ENCODE measurements at places on chromosomes 11 and 22.

GRCh38 chr22:38129021-38129420, 18.5 kb upstream of the BAIAP2L2 start:
- no peak for DNase-seq

DNA sequence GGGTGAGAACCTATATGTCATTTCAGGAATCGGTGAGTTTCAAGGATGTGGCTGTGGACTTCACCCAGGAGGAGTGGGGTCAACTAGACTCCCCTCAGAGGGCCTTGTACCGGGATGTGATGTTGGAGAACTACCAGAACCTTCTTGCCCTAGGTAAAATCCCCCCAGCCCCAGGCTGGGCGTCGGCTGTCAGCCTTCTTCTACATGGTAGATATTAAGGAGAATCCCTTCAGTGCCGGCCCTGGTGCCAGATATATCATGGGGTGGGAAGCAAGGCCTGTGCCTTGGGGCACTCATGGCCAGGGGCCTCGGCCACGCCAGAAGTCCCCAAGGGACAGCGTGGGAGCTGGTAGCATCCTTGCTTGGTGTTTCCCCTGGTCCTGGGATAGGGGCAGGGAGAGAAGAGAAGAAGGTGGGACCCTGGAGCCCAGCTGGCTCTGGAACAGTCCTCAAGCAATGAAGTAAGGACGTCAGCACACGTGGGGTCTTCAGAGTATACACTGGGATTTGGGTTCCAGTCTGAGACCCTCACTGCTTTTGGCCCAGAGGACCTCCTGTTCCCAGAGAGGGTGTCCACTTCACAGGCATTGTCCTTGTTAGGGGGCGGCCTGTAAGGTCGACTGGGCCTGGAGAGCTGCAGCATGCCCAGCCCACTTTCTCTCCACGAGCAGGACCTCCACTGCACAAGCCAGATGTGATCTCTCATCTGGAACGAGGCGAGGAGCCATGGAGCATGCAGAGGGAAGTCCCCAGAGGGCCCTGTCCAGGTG, 6.8 kb downstream of the ZNF74 start:
- DNase-seq = no peak

GRCh38 chr11:9951807-9952206, 287.9 kb downstream of the SWAP70 start:
- DNase-seq = no peak

DNA sequence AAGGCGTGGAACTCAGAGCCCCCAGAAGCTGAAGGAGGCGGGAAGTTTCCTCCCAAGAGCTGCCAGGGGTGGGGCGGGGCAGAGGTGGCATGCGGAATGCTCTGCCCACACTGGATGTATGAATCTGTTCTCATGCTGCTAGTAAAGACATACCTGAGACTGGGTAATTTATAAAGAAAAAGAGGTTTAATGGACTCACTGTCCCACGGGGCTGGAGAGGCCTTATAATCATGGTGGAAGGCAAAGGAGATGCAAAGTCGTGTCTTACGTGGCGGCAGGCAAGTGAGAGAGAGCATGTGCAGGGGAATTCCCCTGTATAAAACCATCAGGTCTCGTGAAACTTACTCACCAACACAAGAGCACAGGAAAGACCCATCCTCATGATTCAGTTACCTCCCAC, 57.6 kb downstream of the SMIM38 start:
- DNase-seq = no peak

- no peak for DNase-seq
These were observed 250.6 kb upstream of the PLET1 start for GRCh38 chr11:112511271-112511670.

- DNase-seq = no peak
These were observed 11.3 kb downstream of the IFT27 start for GRCh38 chr22:36764641-36765040.

- no peak for DNase-seq
These were observed 26.9 kb downstream of the TRMU start for GRCh38 chr22:46362203-46362933.

GRCh38 chr22:31742115-31742514, 7.8 kb downstream of the PRR14L start:
- no peak for DNase-seq

DNA sequence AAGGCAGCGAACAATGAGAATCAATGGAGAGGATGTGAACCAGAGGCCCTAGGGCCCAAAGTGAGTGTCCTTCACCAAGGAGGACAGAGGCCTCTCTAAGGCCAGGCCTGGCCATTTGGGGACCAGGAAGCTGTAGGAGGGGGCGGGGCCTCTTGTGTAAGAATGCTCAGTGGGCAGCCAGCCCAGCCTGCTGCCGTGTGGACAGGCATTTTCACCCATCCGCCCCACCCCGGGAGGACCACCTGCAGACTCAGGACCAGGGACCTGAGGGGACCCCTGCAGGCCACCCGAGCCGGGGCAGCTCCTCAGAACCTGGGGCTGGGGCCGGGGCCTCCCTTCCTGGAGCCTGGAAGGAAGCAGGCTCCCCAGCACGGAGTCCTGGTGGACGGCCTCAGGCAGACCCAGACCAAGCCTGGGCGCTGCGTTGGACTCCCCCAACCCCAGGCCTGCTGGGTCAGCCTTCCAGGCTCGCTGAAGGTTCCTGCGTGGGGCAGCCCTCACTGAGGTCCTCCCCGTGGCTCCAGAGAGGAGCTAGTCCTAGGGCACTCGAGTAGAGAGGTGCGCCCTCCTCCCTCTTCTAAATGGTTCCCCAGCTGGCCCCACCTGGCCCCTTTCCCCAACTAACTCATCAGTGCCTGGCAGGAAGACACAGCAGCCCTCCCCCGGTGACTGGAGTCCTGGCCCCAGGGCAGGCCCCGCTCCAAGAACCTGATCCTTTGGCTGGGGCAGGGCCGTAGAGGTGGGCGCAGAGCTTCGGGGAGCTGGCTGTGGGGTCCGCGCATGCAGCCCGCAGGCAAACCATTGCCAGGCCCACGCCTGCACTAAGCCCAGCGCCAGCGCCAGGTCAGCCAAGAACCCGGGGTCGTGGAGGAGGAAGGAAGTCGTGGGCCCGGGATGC, 1.5 kb upstream of the TRABD start:
- DNase-seq = no peak

DNA sequence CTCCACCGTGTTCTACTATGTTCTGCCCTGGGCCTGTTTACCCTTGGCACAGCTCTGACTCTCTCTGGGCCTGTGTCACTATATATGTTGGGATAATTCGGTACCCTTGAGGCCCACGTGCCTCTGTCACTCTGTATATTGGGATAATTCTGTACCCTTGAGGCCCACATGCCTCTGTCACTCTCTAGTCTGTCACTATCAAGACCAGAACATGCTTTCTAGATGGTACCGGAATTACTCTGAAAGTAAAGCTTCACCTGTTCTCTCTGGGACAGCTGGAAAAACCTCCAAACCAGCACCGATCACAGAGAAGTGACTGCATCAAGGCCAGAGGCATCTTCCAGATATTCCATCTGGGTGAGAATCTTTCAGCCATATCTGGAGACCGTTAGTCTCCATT, 9.3 kb upstream of the FCHSD2 start:
- DNase-seq = no peak

GRCh38 chr11:23727794-23728193, 769.1 kb upstream of the LUZP2 start:
- DNase-seq = no peak

Measured in stimulated activated CD8-positive, alpha-beta memory T cell treated with anti-CD3 and anti-CD28 coated beads, Interleukin-15, amount 100 ng/mL, for 24 hours (primary cell).